HEK293T (cell line): ENCODE measurements at places on chromosomes 11 and 22.

- DNase-seq, result no peak
Observed at GRCh38 chr11:20407344-20407743, 19.8 kb downstream of the PRMT3 start.

DNA sequence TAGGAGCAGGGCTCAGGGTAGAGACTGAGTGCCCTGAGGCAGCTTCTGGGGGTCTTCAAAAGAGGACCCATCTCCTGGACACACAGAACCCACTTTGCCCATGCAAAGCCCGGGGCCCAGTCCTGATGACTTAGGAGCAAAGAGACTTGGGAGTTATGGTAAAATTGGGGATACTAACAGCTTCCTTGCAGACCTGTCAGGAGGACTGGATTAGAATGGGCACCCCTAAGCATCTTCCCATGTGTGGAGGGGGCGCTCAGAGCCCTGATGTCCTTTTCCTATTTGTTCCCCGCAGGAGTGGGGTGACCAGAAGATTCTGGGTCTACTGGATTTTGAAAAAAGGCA is 100.0 kb downstream of the WNT7B start:
- no peak for DNase-seq

- peak; percentile 78 for DNase-seq
Observed at GRCh38 chr11:124763156-124763947, 1.3 kb upstream of the ESAM start.

DNA sequence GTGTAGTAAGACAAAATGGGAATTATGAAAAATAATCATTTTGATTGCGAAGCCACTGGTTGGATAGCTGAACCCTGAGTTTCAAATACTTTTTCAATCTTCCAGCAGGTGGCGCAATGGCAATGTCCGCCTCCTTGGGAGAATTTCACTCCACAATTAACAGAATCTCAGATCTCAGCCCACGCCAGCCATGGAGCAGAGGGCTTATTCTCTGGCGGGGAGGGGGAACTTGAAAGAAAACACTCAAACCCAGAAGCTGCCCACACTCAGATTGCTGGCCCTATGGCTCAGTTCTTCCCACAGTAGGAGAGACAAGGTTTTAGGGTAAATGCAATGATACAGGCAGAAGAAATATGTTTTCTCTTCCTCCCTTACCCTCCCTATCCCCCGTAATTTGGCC is 38.7 kb upstream of the RCN1 start:
- peak; percentile 73 for DNase-seq

DNA sequence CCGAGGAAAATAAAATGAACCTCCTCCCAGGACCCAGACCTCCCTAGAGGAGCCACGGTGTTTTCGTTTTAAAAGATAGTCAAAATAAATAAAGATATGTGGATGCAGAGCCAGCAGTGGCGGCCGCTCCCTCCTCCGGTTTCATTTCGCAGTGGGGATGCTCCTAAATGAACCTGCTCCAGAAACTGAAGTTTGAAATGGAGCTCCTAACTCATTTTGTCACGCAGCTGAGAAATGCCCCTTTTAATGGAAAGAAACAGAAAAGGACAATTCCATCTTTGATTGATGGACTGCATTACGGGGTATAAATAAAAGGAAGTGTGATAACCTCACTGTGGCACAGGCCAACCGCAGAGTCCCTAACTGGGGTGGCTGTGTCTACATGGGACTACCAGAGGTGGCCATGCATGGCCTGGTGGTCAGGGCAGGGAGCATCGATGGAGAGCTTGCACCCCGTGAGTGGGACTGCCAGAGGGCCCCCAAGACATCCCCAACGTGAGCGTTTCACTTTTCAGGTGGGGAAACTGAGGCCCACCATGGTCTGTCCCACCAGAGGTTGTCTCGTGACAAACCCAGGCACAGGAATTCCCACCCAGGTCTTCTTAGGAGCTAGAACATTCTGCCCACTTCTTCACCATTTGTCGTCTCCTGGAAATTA is 426.6 kb downstream of the BRD1 start:
- no peak for DNase-seq

GRCh38 chr11:86117001-86117711 is 48.3 kb upstream of the PICALM start:
- DNase-seq, result no peak

DNA sequence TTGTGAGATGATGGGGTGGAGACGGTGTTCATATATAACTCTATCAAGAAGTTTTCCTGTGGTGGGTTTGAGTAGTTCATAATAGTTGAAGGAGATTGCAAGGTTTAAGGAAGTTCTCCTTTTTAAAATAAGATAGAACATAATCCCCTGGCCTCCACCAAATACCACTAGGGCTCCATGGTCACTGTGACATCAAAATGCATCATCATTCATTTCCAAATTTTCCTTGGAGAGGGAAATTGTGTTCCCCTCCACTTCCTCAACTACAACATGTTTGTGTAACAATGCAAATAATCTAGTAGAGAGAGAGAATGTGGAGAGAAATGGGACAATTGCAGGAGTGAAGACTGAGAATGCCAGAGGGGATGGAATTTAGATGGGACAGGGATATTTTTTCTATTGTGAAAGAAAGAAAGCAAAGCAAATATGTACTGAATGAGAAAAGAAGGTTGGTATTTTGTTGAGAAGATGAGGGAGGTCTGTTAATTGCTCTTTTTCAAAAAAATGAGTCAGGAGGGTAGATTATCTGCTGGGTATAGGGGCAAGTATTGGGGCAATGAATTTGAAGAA is 33.4 kb upstream of the ZBED5 start:
- DNase-seq, result no peak

DNA sequence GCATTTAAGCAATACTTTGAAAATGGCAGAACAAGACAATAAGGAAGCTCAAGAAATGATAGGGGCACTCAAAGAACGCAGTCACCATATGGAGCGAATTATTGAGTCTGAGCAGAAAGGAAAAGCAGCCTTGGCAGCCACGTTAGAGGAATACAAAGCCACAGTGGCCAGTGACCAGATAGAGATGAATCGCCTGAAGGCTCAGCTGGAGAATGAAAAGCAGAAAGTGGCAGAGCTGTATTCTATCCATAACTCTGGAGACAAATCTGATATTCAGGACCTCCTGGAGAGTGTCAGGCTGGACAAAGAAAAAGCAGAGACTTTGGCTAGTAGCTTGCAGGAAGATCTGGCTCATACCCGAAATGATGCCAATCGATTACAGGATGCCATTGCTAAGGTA is 51.9 kb downstream of the SPECC1L start:
- DNase-seq, result no peak

GRCh38 chr22:37746366-37747079 is 49.7 kb downstream of the TRIOBP start:
- DNase-seq, result peak; percentile 38

DNA sequence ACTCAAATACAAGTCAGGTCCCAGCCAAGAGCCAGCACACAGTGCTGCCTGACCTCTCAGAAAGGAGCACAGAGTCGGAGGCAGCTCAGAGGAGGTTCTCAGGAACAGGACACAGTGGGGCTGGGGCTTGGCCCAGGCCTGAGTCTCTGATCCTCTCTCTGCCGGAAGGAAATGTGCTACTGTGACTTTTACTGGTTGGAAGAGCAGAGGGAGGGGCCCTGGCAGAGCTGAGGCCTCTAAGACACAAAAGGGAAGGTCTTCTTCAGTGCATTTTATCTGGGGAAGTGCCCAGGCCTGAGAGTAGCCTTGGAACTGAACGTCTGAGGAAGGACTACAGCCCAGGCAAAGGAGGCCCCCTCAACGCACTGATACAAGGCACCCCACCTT is 16.2 kb upstream of the CASTOR1 start:
- no peak for DNase-seq

- no peak for DNase-seq
Observed at GRCh38 chr11:35066030-35066429, 72.9 kb upstream of the CD44 start.

DNA sequence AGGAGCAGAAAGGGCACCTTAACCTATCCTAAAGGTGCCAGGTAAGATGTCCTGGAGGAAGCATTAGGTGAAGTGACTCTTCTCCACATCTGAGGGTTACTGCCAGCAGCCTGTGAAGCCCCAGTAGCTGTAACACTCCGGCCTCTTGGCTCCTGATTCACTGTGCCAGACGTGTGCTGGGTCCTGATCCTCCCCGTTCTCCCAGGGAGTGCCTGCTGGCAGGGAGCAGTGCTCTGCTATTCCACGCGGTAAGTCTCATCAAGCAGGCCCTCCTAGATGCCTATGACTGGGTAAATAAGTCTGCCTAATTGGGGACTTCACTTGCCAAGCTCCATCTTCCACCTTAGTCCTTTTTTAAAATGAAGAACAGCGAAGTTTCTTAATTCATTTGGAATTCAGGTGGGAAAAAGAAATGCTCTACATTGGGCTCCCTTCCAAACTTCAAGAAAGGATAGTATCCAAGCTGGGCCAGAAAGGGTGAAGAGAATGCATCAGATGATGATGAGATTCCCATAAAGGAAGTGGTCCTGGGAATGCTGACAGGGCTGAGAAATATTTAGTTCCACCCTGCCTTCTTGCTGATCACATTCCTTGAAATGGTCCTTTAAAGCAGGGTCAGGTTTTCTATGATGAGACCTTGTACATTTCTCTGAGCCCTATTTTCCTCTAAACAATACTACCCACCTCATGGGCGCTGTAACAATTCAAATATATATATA is 188.0 kb downstream of the MAML2 start:
- DNase-seq, result no peak

DNA sequence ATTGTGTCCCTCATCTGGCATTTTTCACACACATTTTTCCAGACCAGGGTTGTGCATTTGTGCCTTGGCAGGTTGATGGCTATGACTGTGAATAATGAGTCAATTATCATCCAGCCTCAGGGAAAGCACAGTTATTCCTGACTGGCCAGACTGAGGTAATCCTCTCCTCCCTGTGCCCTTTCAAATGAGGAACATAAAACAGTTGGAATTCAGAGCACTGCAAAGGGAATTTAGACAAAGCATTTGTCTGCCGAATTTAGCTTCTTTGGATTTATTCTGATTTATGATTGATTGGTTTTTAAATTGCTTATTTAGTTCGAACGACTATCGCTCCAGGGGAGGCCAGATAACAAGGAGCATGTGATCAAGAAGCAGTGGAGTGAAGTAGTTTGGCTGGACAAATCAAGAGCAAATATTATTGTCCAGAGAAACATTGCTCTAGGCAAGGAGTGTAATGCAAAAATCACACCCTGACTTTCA is 30.8 kb upstream of the RAG2 start:
- DNase-seq, result peak; percentile 53

DNA sequence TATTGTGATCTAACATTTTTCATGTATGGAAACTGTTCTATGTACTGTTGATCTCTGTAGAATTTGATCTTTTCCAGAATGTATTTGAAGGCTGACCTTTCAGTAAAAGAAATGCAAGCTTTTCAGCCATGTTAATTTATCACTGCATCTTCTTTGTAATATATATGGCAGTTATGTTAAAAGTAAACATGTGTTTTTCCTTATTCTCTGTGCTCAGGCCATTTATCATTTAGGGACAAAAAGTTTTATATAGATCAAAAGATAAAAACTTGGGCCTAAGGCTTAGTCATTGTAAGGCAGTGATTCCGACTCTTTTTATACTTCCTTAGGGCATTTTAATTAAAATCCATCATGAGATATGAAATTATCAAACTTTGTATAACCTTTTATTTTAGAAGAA is 48.7 kb downstream of the KDM2A start:
- no peak for DNase-seq

GRCh38 chr22:27108425-27109114 is 451.2 kb downstream of the MIAT start:
- no peak for DNase-seq

DNA sequence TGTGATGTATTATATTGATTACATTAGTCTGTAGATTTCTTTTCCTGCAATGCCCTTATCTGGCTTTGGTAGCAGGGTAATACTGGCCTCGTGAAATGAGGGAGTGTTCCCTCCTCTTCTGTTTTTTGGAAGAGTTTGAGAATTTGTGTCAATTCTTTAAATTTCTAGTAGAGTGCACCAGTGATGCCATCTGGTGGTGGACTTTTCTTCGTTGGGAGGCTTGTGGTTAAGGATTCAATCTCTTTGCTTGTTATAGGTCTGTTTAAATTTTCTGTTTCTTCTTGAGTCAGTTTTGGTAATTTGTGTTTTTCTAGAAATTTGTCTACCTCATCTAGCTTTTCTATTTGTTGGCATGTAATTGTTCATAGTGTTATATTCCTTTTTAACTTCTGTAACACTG is 18.9 kb downstream of the SHANK3 start:
- no peak for DNase-seq

GRCh38 chr11:65159012-65159411 is 11.0 kb upstream of the SPDYC start:
- DNase-seq, result no peak

DNA sequence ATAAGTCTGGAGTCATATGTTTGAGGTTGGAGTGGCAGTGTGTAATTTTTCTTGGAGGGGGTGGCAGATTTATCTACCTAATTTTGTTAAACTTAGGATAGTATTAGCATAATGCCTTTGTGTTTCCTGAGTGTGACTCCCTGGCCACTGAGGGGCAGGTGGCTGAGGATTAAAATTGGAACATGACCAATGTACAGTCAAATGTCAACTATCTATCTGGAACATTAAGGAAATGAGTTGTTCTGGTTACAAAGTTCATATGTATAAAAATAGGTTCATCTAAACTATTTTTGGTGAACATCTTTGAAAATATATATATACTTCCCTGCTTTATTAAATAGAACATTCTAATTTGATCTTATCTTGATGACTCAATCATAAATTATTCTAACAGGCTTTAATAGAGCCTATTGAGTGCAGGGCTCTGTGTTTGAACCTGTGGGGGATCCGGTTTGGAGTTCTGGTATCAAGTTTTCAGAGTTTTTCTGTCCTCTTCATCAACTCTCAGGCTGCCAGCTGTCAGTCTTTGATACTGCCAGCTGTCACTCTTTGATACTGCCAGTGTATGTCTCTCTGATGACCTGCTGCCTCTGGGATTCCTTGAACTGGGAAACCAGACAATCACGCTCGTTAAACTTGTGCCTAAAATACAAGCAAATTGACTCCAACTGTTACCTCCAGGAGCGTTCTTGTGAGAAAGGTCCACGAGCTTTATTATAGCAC is 309.6 kb downstream of the METTL15 start:
- no peak for DNase-seq

GRCh38 chr22:44263547-44263946 is 49.2 kb downstream of the SHISAL1 start:
- no peak for DNase-seq

- DNase-seq, result no peak
Observed at GRCh38 chr11:20536365-20536764, 63.0 kb upstream of the SLC6A5 start.

DNA sequence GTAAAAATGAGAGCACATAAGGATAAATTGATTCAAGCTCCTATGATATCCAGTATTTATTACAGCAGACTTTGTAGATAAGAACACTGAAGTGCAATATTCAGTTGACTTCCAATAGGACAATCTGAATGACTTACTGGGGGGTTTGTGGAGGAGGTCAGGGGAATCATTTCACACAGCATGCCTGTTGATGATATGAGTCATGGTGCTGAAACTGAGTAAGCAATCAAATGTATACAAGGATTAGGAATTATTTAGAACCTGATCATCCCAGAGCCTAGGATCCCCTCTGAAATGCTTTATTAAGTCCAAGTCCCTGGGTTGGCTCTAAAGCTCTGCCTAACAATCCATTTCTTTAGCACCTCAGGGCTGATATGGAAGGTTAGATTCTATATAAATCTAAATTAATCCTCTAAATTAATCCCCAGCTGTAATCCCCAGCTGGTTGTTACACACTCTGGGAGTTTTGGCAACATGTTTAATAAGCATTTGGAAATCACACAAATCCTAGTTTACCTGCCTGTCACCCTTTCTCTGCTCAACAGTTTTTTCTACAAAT is 326.4 kb downstream of the GUCY1A2 start:
- no peak for DNase-seq
